ENCODE measurements at places on chromosomes 5 and 9.

GRCh38 chr9:76603448-76603895, 144.5 kb downstream of the GCNT1 start:
- DNase-seq: no peak

DNA sequence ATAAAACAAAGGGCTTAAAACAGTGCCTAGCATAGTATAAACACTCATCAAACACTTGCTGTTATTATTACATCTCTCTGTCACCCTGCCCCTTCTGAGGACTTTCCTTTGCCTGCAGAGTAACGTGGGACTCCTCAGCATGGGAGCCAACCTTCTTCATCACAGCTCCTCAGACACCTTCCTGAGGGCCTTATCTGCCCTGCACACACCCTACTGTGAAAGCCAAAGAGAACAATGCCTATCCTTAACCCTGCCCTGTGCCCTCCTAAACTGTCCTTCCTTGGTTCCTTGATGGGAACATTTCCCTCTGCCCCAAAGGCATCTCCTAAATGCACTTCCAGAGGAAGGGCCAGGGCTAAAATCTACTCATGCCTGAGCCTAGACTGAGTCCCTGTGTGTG, 20.6 kb upstream of the HAND1 start:
- no peak for DNase-seq

DNA sequence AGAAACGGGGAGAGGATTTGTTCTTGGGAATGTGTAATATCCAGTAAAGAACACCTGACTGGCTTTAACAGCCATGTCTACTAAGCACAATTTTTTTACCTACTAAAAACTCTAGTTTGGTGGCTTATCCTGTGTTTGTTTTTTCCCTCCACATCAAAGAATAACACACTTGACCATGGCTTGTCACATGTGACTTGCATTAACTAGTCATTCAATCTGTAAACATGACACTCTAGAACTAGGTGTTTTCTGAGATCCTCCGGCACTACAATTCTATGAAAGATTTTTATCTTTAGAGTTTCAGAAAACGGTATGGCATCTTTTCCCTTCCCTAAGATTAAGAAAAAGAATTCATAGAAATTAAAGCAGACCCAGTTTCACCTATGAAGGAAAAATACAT, 103.7 kb downstream of the CEMIP2 start:
- no peak for DNase-seq

DNA sequence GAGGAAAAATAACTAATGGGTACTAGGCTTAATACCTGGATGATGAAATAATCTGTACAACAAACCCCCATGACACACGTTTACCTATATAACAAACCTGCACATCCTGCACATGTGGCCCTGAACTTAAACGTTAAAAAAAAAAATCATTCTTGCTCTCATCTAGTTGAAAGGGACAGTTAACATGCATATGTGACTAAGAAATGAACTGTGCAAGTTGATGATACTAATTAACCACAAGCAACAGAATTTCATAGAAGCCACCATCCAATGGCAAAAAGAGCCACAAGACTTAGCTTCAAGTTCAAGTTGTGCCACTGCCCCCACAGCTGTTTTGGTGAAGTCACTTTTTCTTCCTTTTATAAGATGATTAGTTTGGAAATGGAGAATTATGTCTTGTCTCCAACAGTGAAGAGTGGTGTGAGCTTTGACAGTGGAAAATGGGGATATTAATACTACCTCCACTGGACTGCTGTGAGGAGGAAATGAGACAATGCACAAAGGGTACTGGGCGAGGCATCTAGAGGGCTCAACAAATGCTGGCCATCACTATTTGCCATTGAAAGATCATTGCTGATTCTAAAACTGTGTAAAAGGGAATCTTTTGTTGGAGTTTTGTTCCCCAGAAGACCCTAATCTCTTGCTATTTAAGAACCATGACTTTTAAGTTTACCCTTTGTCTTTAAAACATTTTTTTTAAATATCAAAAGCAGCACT, 202.1 kb downstream of the EBF1 start:
- no peak for DNase-seq

- DNase-seq: no peak
Observed at GRCh38 chr5:150219142-150219541, 29.3 kb downstream of the SLC6A7 start.

- peak; percentile 95 for DNase-seq
Observed at GRCh38 chr9:34380511-34381315, 4.0 kb upstream of the MYORG start.

- no peak for DNase-seq
Observed at GRCh38 chr5:26259081-26259480, 779.3 kb downstream of the CDH9 start.

DNA sequence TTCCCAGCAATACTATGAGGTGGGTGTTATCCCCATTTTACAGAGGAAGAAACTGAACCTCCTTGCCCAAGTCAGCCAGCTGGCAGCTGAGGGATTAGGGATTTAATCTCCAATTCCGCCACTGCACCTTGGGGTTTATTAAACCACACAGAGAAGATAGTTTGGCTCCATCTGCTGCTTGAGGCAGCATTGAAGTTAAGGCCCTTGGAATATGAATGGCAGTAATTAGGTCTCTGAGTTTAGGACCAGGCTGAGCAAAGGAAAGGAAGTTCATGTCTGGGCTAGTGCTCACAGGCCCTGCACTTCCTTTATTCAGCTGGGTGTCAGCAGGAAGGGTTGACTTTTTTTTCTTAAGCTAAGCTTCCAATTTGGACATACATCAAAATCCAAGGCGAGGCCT, 86.9 kb upstream of the GDNF start:
- DNase-seq: no peak

- peak; percentile 75 for DNase-seq
Observed at GRCh38 chr5:16615741-16616535, 859 bp downstream of the RETREG1 start.

GRCh38 chr5:34555699-34556508, 100.2 kb upstream of the RAI14 start:
- no peak for DNase-seq

GRCh38 chr5:72179816-72180440, 72.7 kb downstream of the MAP1B start:
- DNase-seq: no peak

- DNase-seq: no peak
Observed at GRCh38 chr5:51944500-51945125, 561.4 kb downstream of the ISL1 start.

DNA sequence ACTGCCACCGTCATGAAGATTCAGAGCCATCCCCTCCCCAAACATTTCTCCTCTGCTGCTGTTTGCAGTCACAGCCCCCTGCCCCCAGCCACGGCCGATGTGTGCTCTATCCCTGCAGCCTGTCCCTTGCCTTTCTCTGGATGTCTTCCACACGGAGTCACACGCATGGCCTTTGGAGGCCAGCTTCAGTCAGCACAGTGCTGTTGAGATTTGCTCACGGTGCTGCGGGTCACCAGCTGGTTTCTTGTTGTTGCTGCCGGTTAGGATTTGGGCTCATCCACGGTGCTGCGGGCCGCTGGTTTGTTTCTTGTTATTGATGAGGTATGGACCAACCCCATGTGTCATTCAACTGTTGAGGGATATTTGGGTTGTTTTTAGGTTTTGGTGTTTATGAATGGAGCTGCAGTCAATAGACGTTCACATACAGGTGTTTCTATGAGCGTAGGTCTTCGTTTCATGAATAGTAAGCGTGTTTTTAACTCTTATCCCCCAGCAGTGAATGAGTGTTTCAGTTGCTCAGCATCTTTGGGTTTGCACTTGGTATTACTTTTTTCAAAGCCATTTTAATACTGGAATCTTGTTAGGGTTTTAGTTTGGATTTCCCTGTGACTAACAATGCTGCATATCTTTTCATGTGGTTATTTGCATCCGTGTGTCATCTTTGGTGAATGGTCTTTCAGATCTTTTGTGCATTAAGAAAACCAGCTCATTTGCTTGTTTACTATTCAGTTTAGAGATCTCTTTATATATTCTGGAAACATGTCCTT, 57.6 kb downstream of the AHRR start:
- DNase-seq: peak; percentile 58

DNA sequence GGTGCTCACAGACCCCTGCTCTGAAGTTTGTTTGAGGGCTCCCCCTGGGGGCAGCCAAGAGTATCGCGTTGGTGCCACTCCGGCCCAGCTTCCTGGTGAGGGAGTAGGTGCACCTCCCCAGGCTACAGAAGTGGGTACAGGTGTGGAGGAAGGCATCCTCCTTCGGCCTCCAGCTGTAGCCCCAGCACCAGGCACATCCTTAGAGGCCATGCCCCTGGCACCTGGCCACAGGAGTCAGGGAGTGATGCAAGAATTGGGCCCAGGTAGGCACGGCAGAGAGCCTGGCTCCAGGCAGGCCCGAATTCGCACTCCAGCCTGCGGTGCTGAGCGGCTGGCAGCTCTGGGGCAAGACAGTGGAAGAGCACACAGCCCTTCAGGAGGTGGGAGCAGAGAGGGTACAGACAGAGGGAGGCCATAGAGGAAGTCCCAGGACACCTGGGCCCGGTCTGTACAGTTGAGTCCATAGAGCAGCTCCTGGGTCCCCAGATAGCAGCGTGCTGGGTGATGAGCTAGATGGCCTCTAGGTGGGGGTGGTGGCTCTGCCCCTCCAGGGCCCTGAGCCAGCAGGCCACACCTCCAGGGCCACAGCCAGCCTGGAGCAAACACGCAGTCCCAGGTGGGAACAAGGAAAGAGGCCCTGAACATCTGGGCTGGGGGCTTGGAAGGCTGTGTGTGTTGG, 2.4 kb downstream of the SAPCD2 start:
- peak; percentile 95 for DNase-seq

DNA sequence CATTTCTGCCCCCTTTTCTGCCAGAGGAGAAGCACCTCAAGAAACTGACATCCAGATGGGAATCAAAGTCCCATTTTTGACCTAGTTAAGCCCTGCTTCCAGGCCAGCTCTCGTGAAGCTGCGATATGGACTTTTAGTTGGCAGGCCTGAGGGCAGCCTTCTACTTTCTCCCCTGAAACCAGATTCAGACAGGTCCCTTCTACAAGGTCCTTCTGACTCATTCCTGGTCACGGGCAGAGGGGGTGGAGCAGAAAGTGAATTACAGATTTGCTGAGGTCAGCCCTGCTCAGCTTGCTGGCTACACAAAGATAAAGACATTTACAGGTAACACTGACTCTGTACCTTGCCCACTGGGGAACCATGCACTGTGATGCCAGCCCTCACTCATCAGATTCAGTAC, 52.8 kb upstream of the TUT7 start:
- no peak for DNase-seq

DNA sequence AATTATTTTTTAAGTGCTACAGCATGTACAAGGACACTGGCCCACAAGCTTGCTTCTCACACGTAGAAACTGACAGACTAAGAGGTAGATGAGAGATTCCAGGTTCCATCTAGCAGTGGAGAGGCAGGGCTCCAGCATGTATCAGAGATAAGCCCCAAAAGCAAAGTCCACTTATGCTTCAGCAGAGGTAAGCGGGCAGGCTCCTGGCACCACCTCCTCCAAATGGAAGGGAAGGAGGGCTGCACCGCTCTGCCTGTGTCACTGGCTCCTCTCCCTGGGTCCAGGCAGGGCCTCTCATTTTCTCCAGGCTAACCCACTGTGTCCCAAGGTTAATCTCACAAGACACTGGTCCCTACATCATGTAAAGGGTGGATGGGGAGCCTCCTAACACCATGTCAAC, 15.9 kb downstream of the GRHPR start:
- DNase-seq: no peak

DNA sequence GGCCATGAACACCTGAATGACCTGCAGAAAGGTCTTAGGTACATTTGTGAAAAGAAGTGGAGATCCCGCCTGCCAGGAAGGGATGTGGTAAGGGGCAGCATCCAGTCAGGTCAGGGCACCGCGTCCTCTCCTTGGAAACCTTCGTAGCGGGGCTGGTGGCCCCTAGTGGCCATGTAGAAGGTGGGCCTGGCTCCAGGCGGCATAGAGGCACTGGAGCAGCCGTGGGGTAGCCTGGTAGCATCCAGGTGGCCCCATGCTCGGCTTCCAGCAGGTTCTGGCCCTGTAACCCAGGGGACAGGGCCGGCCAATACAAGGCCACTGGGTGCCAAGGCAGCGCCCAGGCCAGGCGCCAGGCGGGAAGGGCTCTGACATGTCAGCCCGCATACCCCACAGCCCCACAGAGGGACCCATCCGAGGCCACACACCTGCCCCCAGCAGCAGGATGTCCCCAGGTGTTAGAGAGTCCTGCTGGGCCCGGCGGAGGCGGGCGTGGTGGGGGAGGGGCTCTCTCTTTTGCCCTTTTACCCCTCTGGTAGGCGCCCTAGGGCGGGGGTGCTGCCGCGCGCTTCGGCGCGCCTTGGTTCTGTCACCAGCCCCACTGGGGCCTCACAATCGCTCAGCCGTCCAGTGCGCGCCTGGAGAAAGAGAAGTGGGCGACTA, 58.3 kb upstream of the SPATA31E1 start:
- DNase-seq: no peak

GRCh38 chr9:121788686-121789366, 137.4 kb downstream of the DAB2IP start:
- no peak for DNase-seq

DNA sequence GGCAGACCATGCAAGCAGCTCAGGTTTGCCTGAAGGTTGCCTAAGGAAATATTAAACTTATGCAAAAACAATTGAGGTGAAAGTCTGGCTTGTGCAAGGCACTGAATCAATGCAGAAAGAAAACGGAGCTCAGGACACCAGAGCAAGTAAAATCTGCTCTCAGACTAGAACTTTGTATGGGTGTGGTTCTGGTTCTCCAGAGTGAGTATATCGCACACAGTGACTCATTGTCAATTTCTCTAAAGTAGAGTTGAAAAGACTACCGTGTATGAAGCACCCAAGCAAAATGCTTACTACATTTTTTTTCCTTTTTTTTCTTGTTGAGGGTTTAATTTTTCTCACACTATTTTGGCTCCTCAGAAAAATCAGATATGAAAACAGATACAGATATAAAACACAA, 650.3 kb upstream of the CDH10 start:
- DNase-seq: no peak

- DNase-seq: no peak
Observed at GRCh38 chr5:79069488-79070349, at the start of the genes BHMT2 and DMGDH. Gene BHMT2 (plus strand): TSS chr5:79069767. CDS start chr5:79069783, 16 bp downstream. Gene DMGDH (minus strand): TSS chr5:79069674. CDS start chr5:79069620, 54 bp downstream.

DNA sequence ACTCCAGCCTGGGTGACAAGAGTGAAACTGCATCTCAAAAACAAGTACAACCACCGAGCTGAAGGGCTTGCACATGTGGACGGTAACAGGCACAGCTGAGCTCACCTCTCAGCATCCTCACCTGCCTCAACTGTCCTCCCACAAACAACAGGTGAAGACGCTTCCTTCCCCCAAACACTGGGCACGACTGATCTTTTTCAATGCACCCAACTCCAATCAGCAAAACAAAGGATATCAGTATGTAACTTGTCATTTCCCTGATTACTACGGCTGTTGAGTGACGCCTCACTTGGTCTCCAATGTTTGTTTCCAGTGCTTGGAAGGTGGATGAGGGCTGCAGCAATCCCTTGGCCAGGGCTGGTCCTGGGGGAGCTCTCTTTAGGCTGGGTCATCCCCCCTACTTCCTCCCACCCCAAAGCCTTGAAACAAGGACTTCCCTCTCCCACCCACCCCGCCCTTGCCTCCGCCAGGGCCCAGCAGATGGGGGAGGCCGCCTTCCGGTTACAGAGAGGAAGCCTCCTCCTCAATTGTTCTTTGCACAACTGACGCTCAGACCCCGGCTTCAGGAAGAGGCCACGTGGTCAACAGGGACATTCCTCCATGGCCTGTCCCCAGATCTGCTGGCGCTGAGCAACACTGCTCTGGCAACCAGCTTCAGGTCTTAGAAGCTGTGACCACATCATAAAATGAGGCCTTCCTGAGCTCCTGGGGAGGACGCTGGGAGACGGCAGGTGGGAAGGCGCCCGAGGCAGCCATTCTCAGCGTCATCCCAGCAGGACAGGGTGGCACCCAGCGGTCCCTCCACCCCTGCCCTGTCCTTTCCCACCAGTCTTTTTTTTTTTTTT, 5.9 kb downstream of the FAM78A start:
- peak; percentile 93 for DNase-seq

GRCh38 chr9:121369595-121370265, at the start of gene STOM:
Gene STOM (minus strand): TSS chr9:121370250. CDS start chr9:121370187, 63 bp downstream.
- DNase-seq: no peak

- DNase-seq: no peak
Observed at GRCh38 chr9:124551472-124552272, 44.5 kb upstream of the NR5A1 start.

Data from spleen (tissue), 13 donors.